ENCODE measurements at places on chromosomes 11 and 22.

- DNase-seq, result no peak
These were observed 577 bp upstream of the DKK3 start for GRCh38 chr11:12008790-12009616.

GRCh38 chr11:65445604-65446445, 23.2 kb downstream of the NEAT1 start:
- no peak for DNase-seq

DNA sequence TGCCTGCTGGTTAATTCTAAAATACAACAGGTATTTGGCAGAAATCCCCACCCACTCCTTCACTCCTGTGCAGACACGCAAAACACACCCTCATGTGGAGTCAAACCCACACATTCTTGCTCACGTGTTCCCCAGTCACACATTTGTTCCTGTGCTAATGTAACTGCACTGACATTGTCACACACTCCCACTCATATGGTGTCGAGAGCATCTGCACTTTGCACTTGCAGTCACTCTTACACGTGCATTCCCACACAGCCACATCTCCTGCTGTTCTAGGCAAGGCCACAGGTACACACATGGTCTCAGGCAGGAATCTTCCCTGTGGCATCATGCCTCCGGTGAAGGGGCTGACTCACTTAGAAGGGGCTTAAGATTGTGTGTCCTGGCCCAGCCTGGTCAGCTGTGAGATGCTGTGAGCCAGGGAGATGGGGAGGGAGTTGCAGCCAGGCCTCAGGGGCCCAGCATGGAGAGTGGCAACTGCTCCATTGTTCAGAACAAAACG, 395.0 kb downstream of the TENM4 start:
- DNase-seq, result no peak

GRCh38 chr11:69339041-69339733, 45.2 kb downstream of the MYEOV start:
- DNase-seq, result no peak

DNA sequence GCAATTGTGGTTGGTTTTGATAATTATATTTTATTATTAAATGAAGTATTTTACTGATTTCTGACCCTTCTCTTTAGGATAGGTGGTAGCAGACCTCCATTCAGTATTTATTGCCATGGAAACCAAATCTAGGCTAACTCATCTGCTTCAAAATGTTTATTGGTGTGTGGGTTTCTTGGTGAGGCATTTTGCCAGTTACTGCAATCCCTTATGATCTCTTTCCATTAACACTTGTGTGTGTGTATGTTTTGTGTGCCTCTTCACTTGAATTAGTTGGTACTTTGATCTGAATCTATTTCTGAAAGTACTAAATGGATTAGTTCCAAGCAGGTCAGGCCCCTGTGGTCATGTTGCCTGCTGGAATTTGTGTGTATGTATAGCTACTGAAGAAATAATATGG, 184.4 kb upstream of the C11orf87 start:
- DNase-seq, result no peak

DNA sequence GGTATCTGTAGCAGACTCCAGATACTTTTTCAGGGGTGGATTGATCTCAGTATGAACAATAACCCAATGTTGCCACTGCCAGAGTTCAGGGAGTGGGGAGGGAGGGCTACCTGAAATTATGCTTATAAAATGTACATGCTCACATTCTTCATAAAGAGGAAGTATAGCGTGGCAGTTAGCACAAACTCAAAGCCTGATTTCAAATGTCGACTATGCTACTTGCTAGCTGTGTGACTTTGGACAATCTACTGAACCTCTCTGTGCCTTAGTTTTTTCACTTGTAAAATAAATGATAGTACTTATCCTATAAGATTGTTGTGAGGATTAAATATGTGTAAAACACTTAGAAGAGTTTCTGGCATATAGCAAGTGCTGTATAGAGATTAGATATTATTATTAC, 26.5 kb upstream of the POU2AF1 start:
- no peak for DNase-seq

DNA sequence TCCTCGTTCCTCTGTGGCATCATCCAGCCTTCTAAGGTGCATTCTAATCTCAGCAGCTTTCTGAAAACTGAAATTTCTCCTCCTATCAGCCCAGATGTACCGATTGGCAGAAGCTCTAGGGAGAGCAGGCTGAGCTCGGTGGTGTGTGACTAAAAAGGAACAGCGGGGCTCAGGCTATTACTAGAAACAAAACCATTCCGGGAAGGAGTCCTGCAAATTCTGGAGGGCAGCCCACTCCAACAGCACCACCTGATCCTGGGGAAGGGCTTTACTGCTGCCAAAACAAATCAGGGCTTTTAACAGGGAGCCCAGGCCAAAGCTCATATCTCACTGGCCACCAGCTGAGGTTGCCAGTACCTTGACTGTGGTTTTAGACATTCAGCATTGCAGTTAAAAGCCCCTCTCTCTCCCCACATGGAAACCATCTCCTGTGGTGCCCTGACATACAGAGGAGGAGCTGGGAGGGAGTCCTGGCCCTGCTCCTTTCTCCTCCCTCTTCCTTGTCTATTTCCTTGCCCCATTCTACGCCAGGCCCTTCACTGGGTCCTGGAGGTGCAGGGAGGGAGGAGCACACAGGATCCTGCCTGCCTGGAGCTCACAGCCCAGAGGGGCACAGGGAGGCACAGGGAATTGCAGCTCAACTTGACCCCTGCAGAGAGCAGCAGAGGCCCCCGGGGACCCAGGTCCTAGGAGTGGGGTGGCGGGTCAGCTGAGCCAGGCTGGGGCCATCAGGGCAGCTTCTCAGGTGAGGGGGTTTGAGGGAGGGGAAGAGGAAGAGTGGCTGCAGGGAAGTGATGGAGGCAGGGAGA, 889 bp downstream of the PLAAT4 start:
- no peak for DNase-seq

DNA sequence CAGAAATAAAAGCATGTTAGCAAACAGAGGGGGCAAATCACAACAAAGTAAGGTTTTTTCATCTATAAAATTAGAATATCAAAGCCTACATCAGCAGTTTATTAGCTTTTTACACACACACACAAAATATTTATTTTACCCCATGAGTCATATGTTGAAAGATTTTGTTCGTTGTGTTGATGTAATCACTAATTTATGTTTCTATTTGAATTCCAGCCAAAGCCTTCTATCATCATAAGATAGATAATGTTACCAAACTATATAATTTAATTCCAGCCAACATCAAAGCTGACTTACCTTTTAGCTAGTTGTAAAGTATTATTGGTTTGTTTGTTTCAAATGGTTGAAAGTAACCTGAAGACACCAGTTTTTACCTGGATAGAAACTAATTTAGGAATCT, 458.0 kb upstream of the ARHGAP42 start:
- DNase-seq, result no peak

GRCh38 chr11:134994431-134994830, 582.4 kb upstream of the B3GAT1 start:
- DNase-seq, result no peak

DNA sequence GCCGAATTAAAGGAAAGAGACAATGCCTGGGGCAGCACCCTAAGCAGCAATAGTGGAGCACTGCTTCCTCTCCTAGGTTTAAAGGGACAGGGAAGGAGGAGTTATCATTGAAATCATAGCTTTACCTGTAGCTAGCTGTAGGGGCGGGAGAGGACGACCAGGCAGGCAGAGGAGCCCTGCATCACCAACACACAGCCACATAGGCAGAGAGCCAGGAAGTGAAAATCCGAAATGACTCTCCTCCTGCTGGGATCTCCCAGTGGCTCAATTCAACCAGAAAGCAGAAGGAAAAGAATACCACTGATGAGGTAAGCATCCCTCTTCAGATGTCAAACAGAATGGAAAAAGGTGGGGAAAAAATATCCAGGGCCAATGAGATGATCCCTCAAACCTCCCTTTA, 20.4 kb downstream of the MRGPRX4 start:
- peak; percentile 34 for DNase-seq

DNA sequence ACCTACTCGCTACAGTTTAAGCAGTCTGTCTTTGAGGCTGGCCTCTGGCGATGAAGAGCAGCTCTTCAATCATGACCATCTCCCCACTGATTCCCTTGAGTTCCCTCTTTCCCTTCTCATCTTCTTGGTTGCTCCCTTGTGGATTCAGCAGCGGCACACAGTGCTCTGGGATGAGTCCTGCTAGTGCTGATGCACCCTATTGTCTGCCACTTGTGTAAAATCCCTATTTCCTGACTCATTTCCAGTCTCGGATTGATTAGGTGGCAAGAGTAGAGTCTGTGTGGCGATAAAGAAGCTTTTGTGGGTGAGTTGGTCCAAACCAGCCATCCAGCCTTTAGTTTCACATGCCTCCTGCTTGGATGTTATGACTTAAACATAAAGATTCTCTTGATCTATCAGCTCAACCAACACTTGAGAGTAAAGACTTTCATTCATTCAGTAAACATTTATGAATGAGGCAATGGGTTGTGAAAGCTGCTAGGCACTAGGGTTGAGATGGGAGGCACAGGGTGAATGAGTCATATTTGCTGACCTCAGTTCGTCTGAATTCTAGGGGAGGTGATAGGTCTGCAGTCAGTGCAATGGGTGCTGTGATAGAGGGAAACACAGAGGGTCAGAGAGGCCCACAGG, 219.4 kb upstream of the RAG2 start:
- no peak for DNase-seq

GRCh38 chr22:45071618-45072017, 61.8 kb upstream of the PHF21B start:
- DNase-seq, result no peak

GRCh38 chr22:39135092-39135896, 17.2 kb downstream of the CBX7 start:
- peak; percentile 74 for DNase-seq

DNA sequence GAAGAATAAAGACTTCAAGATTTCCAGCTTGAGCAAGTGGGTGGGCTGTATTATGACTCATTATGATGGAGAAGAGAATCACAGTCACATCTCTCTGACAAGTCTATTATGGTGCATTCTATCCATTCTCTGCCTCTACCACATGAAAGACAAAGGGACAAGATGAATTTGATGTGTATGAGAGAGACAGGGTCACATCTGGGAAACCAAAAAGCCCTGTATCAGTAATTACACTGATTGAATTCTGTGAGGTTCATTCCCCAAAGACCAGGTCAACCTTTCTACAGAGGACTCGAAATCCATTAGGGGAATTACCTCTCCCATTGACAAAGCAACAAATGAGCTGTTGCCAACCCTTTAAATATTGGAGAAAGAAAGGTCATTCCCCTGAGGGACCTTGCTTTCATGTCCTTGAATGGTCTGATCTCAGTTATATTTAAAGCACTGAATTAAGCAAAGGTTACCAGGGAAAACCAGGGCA, 109.6 kb downstream of the USP35 start:
- DNase-seq, result no peak

DNA sequence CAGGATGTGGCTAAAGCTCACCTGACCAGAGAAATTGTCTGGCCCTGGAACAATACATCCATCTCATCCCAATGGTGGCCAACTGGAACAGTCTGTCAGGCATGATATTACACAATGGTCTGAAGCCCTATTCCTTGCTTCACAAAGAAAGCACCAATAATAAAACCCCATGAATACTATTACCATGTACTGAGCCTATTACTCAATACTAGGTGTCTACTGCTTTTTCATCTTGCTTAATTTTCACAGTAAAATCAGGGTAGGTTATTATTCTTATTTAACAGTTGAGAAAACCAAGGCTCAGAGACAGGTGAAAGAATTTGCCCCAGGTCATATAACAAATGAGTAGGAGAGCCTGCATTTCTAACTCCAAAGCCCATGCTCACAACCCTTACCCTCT, 68.9 kb upstream of the CAPRIN1 start:
- DNase-seq, result no peak

- DNase-seq, result no peak
These were observed 18.1 kb upstream of the MYH9 start for GRCh38 chr22:36405671-36406538.

DNA sequence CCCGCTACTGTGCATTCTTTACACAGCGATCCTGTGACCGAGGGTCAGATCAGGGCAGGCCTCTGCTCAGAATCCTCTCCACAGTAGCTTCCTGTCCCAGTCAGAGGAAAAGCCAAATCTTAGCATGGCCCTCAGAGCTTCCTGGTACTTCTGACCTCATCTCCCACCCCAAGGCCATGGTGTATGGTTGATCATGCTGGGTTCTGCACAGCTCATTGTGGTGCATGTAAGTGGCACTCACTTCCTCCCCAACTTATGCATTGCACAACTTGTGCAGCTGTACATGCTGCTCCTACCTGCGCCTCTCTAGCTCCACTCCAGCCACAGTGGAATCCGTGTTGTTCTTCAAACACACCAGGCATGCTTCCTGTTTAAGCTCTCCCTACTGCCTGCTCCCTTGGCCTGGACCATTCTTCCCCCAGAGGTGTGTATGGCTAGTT, 20.3 kb downstream of the BMAL1 start:
- no peak for DNase-seq

- DNase-seq, result no peak
These were observed 16.9 kb downstream of the CDPF1 start for GRCh38 chr22:46233231-46233630.

DNA sequence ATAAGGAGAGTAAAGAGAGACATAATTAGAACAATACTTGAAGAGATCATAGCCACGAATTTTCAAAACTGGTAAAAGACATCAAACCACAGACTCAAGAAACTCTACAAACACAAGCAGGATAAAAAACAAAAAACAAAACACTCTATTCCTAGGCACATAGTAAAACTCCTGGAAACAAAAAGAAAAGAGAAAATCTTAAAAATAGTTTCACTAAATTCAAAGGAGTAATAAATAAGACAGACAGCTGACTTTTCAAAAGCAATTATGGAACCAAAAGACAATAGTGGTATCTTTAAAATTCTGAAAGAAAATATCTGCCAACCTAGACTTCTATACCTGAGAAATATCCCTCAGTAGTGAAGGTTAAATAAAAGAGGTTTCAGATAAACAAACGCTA, 9.2 kb upstream of the NARS2 start:
- no peak for DNase-seq

DNA sequence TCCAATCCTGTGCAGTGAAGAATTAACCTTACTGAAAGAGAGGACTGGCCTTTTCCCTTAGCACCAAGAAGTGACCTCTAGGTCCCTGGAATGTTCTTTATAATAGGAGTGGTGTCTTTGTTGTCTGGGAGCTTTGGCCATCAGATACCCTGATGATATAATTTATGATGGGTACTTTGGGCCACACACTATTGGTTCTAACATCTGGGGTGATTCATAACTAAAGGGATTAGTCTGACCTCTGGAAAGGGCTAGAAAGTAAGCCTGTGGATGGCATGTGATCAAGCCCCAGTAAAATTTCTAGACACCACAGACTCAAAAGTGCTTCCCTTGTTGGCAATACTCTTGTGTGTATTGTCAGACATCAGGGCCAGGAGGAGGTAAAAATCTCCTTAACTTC, 891.2 kb downstream of the KCNA4 start:
- no peak for DNase-seq

- DNase-seq, result no peak
These were observed 59.6 kb downstream of the ATXN10 start for GRCh38 chr22:45731041-45731797.

DNA sequence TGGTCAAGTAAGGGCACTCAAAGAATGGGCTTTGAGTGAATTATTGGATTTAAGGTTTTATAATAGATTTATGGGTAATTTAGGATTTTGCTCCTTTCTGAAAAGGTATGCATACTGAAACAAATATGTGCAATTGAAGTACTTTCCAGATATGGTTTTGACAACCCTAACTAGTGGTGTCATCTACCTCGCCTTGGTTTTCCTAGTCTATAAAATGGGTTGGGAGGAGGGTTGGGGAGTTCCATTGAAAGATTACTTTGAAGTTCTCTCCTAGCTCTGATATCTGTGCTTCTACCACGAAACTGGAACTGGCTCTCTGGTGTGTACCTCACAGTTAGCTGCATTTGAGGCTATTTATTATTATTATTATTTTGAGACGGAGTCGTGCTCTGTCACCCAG, 431 bp upstream of the SPTBN2 start:
- DNase-seq, result no peak

- DNase-seq, result no peak
These were observed 1.5 kb downstream of the SULT4A1 start for GRCh38 chr22:43860831-43861230.
